ENCODE measurements at places on chromosomes 16 and 17.

GRCh38 chr17:81952792-81953228 is 5.8 kb upstream of the MYADML2 start:
- DNase-seq: no peak

- DNase-seq: no peak
Measured at GRCh38 chr17:42286411-42287221, 1.7 kb upstream of the STAT5A start.

- no peak for DNase-seq
Measured at GRCh38 chr17:48427598-48427997, 2.4 kb downstream of the SKAP1 start.

DNA sequence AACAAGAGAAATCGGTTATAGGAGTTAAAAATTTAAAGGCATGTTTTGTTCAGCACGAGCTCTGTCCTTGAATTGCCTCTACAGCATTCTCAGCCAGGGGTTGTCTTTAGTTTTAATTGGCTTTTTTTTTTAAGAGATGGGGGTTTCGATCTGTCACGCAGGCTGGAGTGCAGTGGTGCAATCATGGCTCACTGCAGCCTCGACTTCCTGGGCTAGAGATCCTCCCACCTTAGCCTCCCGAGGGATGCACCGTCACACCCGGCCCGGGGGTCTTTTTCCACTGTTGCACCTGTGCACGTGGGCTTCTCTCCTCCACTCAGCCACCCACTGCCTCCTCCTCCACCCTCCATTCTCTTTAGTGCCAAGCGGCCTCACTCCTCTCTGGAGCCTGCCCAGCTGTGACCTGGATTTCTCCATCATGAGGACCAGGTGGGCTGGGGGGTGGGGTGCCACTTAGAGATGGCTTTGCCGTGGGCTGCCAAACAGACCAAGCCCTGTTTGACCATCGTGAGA is 106.8 kb upstream of the SEC14L1 start:
- no peak for DNase-seq

DNA sequence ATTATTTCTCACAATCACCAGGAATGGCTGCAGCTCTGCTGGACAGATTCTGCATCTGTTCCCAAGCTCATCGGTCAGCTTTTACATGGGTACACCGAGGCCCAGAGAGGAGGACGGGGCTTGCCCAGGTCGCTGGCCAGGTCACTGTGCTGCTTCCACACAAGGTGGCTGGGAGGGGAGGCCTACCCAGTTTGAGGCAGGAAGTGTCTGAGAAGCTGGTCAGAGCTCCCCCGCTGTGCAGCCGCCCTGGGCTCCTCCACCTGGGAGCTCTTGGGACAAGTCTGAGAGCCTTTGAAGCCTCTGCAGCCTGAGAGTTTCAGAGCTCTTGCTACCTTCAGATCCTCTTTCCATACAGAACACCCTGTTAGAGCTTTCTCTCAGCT is 143.3 kb downstream of the CLEC16A start:
- no peak for DNase-seq

DNA sequence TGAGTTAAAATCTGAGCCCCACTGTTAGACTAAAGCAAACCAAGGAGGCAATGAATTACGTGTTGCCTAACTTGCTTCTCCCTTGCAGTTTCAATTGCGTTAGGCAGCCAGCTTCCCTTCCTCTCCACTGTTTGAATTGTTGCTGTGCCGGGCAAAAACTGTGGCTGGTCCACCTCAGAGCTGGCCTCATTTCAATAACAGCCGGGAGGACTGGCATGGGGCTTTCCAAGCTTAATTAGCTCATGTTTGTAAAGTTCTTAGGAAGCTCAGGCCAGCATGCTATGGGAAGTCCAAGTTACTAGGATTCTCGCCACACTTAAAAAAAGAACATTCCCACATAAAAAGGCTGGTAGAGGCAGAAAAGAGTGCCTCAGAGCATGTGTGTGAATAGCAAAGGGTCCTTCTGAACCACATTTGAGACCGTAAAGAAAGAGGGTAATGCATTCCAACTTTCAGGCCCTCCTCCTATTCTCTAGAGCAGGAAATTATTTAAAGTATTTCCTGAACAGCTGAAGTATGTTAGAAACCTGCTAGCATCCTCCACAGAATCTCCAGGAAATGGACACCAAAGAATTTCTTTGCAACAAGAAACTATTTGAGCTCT is 79.0 kb upstream of the SMURF2 start:
- no peak for DNase-seq

DNA sequence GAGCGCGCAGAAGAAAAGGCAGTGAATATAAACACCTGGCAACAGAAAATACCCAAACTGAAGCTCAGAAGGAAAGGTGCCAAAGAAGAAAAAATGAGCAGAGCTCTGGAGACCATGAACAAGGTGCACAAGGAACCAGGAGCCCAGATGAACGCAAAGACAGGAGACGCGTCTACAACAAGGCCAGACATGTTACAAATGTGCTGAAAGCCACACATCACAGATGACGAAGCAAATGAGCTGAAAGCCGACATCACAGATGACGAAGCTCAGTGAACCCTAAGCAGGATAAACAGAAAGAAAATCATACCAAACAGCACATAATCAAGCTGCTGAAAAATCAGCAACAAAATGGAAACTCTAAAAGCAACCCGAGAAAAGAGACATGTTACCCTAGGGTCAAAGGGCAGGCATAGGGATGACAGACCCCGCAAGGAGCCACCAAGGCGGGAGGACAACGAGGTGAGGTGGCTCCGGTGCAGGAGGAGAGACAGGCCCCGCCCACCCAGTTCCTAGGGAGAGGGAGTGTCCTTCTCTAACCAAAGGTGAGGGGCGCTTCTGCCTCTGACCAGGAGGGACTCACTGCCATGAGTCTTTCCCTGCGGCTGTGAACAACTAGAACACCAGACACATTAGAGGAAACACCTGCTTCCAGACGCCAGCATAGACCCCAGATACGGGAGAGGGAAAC is 39.1 kb downstream of the CCDC57 start:
- DNase-seq: no peak
